GM23248 (cell line): ENCODE measurements at places on chromosomes 1 and 21. TPM values are rescaled to one million over a fixed set of nuclear protein-coding genes. Genes with fewer than 3 reads are reported as not detected.

GRCh38 chr1:159986531-159986930 lies 32.5 kb upstream of the SLAMF9 start:
- no peak overlapping the region for H3K27ac ChIP-seq
- DNase-seq, result no peak
- H3K4me3 ChIP-seq, result no peak overlapping the region
- H3K4me1 ChIP-seq, result peaks cover 6% of the 10 kb centered on the region
- peaks cover 12% of the 10 kb centered on the region; the same call in 1 of the 2 replicates for H3K36me3 ChIP-seq
- H3K27me3 ChIP-seq, result no peaks in the 10 kb centered on the region

GRCh38 chr1:210323957-210324356 lies 4.7 kb upstream of the HHAT start:
- H3K4me1 ChIP-seq, result no peaks in the 10 kb centered on the region
- H3K36me3 ChIP-seq, result no peaks in the 10 kb centered on the region
- H3K4me3 ChIP-seq, result no peak overlapping the region
- DNase-seq, result no peak
- no peak overlapping the region for H3K27ac ChIP-seq

DNA sequence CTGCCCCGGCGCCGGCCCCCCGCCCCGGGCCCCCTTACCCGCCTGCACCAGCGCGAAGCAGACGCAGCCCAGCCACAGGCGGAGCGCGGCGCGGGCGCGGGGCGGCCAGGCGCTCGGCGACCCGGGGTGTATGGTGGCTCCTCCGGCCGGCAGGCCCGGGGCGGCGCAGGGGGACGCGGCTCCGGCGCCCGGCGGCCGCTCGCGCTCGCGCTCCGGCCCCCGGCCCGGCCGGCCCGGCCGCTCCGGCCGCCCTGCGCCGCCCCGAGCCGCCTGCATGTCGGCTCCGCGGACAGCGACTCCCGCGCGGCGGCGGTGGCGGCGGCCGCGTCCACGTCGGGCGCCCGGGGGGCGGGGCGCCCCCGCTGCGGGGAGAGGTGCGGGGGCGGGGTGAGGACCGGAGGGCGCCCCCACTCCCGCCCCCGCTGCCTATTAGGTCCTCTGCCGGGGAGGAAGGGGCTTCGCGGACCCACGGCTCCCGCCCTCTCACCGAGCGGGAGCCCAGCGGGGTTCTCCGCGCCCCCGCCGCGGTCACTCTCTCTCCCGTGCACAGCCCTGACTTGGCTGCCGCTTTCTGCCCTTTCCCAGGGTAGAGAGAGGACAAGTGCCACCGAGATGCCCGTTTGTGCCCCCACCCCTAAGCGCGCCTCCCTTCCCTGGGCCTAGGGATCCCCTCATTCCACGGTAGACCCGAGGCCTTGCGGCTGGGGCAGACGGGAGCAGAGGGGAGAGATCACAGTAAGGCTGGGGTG lies at the start of gene FNDC5:
TSS of gene FNDC5 (minus strand) at position 298 of the 749 bp plus-strand sequence.
- no peak within 1 kb of the TSS for H3K27ac ChIP-seq
- H3K4me1 ChIP-seq, result no peaks in the 10 kb centered on the region; the same call in 1 of the 2 replicates
- H3K27me3 ChIP-seq, result no peaks in the 10 kb centered on the region
- peak; percentile 60 for DNase-seq

- H3K4me3 ChIP-seq, result no peak overlapping the region
- no peak overlapping the region for H3K27ac ChIP-seq
- H3K4me1 ChIP-seq, result no peaks in the 10 kb centered on the region
- peaks cover 3% of the 10 kb centered on the region; the same call in 1 of the 2 replicates for H3K27me3 ChIP-seq
Observed at GRCh38 chr1:233549917-233550316, 64.0 kb upstream of the KCNK1 start.

DNA sequence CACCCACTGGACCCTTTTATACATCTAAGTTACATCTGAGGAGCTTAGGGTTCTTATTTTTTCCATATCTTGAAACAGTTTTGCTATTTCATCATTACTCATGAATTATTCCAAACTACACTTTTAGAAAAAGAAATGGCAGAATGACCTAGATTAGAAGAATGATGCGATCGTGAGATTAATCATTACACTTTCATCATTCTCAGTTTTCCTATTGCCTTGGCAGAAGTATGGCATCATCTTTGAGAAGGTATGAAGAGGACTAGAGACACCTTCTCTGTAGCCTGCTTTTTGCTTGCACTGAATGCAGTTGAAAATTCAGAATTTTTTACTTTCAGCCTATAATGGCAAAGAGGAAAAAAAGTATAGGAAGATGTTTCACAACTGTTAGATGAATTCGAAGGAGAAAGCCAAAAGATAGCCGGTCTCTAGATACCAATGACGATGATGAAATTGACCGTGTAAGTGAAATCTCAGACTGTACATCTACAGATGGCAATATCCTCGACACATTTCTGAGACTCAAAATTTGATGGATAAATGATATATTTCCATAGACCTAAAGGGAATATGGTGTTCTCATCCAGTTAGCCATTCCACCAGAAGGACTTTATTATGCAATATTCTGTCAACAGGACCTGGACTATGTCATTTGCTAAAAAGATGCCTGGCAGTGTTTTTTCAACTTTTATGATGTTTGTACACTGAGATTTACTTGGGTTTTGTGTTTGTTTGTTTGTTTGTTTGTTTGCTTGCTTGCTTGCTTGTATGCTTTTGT lies 191.8 kb downstream of the TOMM20 start:
- peaks cover 14% of the 10 kb centered on the region for H3K4me1 ChIP-seq
- DNase-seq, result no peak
- no peak overlapping the region for H3K4me3 ChIP-seq
- H3K36me3 ChIP-seq, result no peaks in the 10 kb centered on the region

GRCh38 chr1:21764615-21765423 lies 18.1 kb downstream of the USP48 start:
- peaks cover 18% of the 10 kb centered on the region for H3K4me1 ChIP-seq
- no peak overlapping the region for H3K4me3 ChIP-seq
- no peaks in the 10 kb centered on the region for H3K36me3 ChIP-seq
- peak overlapping the region; percentile 65 for H3K27ac ChIP-seq
- no peaks in the 10 kb centered on the region for H3K27me3 ChIP-seq

SPRR5 gene
- polyA plus RNA-seq, result not detected in 2 replicates

ELF3 gene
- polyA plus RNA-seq, result not detected in 2 replicates
